Non-pigmented ciliary epithelial cell (primary cell): ENCODE measurements at places on chromosomes 5 and 9.

DNA sequence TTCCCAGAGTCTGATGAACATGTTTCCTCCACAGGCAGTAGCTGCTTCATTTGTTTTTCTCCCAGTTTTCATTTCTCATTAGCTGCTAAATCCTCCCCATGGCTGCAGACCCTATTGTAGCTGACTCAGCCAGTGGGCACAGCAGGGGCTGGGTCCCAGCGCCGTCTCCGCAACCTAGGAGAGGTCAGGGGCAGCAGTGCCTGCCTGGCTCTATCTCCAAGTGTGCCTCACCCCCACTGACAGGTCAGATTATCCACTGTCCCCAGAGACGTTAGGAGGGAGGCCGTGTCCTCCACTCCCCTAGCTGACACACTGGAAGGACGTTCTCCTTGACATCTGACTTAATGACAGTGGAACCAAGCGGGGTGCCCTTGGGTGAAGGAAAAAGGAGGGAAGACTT lies 31.1 kb downstream of the KCNIP1 start:
- no peak for DNase-seq

GRCh38 chr5:129078247-129078646 lies 16.3 kb upstream of the ISOC1 start:
- no peak for DNase-seq

DNA sequence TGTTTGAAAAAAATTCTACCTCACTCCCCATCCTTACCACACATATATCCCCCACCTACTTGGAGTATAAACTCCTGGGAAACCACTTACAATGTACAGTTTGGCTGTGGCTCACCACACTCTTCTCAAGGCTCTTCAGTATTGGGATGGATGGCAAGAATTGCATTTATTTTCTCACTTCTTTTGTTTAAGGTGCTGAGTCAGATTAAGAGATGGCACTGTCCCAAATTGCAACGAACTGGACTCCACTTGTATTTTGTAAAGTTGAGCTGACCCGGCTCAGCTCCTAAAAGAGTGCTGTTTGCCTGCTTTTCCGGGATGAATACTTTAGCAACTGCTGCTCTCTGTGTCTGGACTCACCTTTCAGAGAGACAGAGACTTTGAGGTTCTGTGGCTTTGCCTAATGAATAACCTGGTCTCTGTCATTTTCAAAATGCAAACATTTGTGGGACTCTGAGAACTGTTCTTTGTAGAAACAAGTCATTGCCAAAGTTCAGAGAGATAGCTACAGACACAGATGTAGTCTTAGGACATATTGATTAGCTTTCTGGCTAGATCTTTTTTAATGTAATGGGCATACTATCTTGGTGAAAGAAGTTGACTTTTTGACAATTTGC lies 42.2 kb downstream of the PPP2R2B start:
- no peak for DNase-seq

DNA sequence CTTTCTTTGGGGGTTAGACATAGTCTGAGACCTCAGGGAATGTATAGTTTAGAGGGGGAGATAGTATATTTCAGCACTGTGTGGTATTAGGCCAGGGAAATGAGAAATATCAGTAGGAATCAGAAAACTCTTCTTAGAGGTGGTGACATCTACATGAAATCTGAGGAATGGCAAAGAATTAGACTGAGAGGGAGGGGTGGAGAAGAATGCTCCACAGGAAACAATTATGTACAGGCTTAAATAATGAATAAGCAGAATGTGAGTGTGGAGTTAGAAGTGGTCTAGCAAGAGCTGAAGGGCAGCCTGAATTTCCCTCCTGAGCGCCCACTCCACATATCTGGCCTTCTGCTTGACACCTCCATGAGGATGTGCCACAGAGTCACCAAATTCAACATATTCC lies 3.6 kb upstream of the MACIR start:
- no peak for DNase-seq

GRCh38 chr5:78961743-78962142 lies 23.4 kb downstream of the ARSB start:
- DNase-seq = no peak

GRCh38 chr9:18611971-18612370 lies 138.0 kb downstream of the ADAMTSL1 start:
- no peak for DNase-seq

DNA sequence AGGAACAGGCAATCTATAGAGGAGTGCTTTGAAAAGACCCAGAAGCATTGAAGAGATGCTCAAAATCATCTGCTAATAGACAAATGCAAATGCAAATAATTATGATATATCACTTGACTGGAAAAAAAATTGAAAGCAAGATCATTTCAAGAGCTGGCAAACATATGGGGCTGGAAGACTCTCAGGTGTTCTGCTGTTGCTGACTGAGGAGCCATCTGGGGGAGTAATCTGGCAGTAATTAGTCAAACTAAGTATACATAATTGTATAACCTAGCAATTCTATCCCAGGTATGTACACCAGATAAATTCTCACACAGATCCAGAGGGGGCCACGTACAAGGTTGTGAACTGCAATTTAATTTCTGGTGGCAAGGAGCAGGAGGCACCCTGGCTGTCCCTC lies 4.6 kb upstream of the HMHB1 start:
- DNase-seq = no peak

GRCh38 chr9:28212979-28213378 lies 639.7 kb upstream of the C9orf72 start:
- peak; percentile 67 for DNase-seq

GRCh38 chr9:108205276-108205675 lies 650.5 kb downstream of the ACTL7B start:
- no peak for DNase-seq

- DNase-seq = no peak
Observed at GRCh38 chr9:2966565-2967300, 122.8 kb upstream of the PUM3 start.

GRCh38 chr5:75050415-75050814 lies 1.9 kb downstream of the GCNT4 start:
- DNase-seq = no peak

DNA sequence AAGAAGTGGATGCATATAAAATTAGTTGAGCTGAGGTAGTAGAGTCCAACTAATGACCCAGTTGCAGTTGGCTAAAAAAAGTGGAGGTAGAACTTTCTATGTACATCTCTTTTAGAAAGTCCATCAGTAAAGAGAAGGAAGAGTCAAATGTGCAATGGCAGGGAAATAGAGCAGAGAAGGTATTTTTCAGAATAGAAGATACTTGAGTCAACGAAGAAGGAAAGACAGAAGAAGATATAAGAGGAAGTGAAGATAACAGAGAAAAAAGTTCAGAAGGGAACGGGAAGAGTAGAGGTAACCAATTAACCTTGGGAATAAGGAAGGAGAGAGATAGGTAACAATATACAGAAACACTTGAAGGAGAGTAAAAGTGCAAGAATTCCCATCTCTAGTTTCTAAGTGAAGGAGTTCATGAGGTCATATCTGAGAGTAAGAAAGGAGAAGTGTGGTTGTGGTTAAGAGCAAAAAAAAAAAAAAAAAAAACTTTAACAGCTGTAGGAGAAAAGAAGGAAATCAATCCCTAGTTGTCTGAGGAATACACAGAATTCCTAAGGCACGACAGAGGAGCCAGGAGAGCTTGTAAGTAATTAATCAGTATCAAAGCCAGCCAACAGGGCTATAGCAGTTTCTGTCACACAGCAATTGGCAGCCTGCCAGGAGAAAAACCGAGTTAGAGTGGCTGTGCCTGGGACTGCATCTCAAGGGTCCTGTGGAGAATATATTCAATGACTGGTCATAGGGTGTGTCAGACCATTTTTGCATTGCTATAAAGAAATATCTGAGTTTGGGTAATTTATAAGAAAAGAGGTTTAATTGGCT lies 61.0 kb downstream of the ARL15 start:
- DNase-seq = no peak
